HT-29 (cell line): ENCODE measurements at places on chromosomes 12 and 14.

DNA sequence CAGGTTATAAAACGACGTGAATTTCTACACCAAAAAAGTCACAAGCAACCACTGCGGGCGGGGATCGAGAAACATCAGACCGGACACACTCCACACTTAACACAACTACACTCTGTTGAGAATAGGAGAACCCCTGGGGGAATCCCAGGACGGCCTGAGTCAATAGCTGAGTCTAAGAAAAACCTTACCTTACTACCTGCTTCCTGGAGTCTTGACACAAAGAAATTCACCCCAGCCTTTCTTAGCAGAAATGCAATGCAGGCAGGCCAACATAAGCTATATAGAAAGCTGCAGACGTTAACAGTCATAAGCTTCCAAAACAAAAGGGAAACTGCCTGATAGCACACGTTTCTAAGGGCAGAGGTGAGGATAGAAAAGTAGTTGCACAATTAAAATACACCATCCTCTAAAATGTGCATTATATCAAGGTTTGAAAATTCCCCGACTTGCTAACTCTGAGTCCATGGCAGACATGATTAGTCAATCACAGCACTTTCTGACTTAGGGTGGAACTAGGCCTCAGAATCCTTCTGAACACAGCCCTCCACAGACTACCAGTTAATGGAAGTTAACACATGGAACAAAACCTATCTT is 68.0 kb downstream of the CCDC88C start:
- no peak for DNase-seq

DNA sequence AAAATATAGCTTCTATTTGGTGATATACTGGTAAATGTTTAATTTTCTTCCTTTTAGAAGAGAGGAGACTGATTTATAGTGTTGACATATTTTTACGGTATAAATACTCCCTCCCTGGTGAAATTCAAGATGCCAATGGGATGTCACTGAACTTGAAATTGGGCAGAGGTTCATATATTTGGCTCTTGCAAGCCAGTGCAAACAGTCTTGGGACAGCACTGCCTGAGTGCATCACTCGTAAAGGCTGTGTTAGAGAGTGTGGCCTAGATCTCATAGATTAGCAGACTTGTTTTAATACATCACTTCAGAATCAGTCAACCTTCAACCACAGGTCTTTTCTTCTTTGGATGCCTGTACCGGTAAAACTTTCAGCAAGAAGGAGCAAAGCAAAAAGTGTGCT is 681.0 kb downstream of the NRXN3 start:
- no peak for DNase-seq

GRCh38 chr12:106088811-106089485 is 49.8 kb downstream of the NUAK1 start:
- DNase-seq, result no peak

GRCh38 chr12:99137124-99137855 is 492.2 kb downstream of the APAF1 start:
- DNase-seq, result no peak

DNA sequence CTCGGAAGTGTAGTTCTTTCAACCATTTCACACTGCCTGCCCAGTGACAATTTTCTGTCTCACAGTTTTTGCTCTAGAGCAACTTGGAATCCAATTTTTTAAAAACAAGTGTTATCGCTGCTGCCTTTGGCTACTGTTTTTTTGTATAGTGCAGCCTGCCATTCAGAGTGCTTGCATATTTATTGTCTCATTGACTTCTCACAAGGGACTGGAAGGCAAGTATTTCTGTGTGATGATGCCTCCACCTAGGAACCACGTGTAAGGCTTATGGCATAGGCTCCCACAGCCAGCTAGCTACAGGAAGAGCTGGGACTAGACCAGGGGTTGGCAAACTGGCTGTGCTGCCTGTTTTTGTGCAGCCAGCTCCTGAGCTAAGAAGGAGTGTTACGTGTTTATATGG is 903 bp downstream of the PARPBP start:
- DNase-seq, result peak; percentile 68

DNA sequence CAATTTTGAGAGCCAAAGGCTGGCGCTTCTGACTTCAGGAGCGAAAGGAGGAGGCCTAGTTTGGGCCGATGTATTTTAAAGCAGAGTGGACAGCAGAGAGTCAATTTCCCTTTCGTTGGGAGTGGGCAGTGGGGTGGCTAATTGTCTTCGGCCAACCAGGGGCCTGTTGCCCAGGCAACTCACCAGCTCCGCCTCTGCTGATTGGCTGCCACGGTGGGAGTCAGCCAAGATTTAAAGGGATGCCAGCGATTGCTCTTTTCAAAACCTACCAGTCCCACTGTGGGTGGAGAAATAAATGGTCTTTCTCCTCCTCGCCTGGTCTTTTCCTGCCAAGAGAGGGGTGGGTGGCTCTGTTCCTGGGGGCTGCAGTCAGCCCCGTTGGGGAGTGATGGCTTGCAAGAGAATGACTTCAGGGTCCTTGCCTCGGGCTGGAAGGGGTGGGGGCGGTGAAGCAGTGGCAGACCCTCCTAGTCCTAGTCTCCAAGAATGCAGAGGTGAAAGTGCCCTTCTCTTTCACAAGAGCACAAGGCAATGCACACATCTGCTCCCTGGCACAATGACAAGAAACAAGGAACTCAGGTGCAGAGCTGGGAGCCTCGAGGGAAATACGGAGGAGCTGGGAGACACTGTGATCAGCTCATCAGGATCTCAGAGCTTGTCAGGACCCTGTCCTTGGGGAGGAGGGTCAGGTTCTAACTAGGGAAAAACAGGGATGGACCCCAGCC is 37.7 kb downstream of the RASAL1 start:
- DNase-seq, result no peak

DNA sequence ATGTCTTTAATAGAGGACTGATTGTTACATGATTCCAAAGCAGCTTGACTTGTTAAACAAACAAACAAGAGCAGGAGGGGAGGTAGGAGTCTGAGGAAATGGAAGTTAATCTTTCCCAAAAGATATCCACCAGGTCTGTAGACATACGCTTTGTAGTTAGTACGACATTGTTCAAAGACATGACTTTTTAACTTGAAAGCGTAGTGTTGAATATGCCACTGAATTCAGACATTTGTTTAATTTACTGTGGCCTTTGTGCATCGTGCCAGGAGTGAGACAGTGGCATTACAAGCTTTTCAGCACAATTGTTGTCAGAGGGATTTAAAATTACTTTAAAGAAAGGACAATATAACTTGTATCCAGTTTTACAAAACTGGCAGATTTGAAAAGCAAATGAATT is 53.0 kb downstream of the SAV1 start:
- DNase-seq, result no peak

DNA sequence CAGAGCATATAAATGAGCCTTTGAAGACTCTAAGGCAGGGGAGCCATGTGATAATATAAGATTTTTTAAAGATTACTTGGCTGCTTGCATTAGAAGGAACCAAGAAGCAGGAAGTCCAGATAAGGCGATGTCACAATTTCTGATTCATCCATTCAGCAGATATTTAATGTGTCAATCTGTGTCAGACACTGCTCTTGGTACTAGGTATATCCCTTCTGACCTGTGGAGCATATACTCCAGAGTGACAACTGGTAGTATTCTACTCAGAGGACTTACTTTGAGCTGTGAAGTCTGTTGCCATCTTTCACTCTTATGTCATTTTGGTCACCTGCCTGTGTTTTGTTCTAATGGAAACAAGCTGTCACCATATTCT is 10.7 kb downstream of the EID3 start:
- DNase-seq, result no peak

DNA sequence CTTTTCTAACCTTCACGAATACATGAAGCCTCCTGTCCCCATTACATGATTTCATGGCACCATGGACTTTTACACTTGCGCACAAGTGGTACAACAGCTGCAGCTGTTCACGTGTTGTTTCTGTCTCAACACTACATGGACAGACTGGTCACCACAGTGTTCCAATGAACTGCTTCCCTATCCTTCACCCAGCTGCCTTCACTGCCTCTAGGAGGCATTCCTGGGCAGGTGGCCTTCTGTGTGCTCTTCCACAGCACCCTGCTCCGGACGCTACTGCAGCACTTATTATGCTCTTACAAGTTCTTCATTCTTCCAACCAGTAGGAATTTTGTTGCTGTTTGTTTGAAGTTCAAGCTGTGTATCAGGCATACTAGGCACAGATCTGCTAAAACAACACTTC is 1.5 kb downstream of the MTERF2 start:
- no peak for DNase-seq

- peak; percentile 44 for DNase-seq
Measured at GRCh38 chr12:112107306-112108201, 1.0 kb downstream of the NAA25 start.

- no peak for DNase-seq
Measured at GRCh38 chr12:83932011-83932410, 980.6 kb downstream of the SLC6A15 start.

GRCh38 chr14:69183735-69184134 is 7.6 kb upstream of the EXD2 start:
- no peak for DNase-seq

- DNase-seq, result peak; percentile 68
Measured at GRCh38 chr12:65300679-65301349, 22.3 kb downstream of the MSRB3 start.

- DNase-seq, result no peak
Measured at GRCh38 chr12:27220055-27220987, 23.8 kb upstream of the STK38L start.

DNA sequence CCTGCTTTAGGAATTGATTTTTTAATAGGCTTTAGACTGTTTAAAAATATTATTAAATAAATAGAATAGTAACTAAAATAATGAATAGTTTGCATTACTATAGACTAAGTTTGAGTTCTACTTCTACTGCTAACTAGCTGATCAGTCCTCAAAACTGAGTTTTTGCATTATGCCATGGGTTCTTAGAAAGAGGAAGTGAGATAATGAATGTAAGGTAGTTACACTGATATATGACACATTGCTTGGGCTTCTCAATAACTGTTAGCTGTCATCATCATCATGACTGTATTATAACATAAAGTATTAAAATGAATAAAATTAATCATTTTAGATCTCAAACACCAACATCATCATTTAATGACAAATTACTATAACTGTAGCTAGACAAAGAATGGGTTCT is 949.7 kb downstream of the TRHDE start:
- DNase-seq, result no peak

DNA sequence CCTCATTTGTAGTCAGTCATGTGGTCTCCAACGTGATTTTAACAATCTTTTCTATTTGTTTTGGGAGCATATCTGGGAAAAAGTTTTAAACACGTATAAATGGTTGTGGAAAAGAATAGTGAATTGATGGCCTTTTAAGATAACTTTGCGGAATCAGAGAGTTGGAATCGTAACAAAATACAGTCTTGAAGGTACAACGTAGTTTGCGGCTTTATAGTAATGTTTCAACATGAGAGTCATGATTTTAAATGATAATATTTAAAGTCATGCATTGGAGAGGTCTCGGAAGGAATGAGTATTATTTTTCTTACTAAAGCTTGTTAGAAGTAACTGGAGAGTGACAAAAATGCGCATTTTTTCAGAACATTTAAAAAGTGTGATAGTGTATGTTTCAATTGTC is 1.6 kb downstream of the AEBP2 start:
- peak; percentile 23 for DNase-seq

- DNase-seq, result peak; percentile 62
Measured at GRCh38 chr14:64337888-64338615, 43.9 kb upstream of the ESR2 start.

DNA sequence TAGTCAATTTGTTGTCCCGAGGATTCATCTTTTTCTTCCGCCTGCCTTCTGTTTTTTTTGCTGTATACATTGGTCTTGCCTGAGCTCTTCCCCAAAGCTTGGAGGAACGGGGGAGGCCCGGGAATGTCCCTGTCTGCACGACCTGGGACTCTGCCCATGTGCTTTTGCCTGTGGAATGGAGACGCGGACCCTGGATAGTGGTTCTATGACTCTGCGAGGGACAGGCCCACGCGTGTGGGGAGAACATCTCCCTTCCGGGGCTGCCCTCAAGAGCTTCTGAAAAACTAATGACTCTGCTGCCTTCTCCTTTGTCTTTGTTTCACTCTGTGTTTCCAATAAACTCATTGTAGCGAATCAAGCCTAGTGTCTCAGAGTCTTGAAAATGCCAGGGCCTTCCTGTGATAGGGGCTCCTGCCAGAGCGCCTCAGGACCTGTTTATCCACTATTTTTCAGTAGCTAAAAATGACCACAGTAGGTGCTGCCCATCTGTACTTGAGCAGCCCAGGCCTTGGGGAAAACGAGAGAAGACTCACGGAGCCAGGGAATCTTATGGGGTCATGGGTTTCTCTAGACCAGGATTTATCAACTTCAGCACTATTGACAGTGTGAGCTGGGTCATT is 12.3 kb downstream of the KRT83 start:
- no peak for DNase-seq

DNA sequence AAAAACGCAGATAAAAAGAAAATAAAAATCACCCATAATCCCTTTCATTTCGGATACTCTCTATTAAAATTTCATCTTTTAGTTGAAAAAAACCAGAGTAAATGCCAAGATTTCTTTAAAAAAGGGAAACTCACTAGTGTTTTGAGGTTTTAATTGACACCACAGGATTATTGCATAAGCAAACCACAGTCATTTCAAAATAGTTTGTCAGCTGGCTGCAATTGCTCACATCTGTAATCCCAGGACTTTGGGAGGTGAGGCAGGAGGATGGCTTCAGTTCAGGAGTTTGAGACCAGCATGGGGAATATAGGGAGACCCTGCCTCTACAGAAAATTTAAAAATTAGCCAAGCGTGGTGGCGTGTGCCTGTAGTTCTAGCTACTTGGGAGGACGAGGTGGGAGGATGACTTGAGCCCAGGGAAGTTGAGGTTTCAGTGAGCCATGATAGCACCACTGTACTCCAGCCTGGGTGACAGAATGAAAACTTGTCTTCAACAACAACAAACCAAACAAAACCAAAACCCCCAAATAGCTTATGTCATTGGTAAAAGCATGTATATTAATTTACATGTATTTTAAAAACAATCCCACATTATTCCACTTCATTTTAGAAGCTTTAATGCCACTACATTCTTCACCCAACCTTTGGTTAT is 48.8 kb downstream of the SYNE2 start:
- no peak for DNase-seq

- no peak for DNase-seq
Measured at GRCh38 chr12:108097160-108097911, 31.8 kb upstream of the WSCD2 start.

DNA sequence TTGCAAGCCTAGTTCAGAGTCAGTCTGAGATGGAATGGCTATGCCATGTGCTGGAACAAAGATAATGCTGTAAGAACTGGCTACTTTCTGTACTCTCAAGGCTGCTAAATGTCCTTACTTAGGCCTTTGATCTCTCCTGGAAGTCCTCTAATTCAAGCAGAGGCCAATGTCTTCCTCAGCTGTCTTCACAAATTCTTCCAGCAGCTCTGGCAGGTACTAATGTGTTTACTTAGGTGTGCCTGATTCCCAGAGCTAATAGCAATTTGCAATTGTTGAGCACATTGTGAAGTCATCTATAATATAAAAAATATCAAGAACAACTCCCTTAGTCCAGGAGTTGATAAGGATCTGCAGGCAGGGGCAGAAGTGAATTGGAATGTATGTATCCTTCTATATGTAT is 3.8 kb upstream of the MYF5 start:
- DNase-seq, result no peak

GRCh38 chr12:47102845-47103651 is 23.3 kb upstream of the AMIGO2 start:
- no peak for DNase-seq
